ENCODE measurements at places on chromosomes 16 and 17.

DNA sequence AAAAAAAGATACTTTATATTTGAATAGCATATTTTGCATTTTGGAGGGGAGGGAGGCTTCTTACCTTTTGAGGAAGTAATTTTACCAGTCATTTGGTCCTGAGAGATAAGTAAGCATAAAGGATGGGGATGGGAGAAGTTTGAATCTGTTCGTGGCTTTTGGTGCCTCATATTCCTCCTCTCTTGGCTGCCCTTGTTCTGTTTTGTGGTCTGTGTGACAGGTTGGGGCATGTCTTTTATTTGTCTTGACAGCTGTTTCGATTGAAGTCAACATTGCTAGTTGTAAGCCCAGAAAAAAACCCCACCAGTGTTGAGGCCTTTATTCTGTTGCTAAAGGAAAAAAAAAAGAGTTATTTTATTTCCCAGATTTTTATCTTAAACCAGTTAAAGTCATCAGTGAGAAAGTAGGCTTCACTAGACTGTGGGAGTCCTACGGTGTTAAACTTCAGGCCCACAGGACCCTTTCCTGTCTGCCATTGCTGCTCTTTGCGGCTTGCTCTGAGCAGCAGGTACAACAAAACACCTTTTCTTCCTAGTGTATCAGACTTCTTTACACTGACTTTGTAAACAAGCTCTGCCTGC lies 11.4 kb downstream of the SLC7A6 start:
- DNase-seq, result no peak

DNA sequence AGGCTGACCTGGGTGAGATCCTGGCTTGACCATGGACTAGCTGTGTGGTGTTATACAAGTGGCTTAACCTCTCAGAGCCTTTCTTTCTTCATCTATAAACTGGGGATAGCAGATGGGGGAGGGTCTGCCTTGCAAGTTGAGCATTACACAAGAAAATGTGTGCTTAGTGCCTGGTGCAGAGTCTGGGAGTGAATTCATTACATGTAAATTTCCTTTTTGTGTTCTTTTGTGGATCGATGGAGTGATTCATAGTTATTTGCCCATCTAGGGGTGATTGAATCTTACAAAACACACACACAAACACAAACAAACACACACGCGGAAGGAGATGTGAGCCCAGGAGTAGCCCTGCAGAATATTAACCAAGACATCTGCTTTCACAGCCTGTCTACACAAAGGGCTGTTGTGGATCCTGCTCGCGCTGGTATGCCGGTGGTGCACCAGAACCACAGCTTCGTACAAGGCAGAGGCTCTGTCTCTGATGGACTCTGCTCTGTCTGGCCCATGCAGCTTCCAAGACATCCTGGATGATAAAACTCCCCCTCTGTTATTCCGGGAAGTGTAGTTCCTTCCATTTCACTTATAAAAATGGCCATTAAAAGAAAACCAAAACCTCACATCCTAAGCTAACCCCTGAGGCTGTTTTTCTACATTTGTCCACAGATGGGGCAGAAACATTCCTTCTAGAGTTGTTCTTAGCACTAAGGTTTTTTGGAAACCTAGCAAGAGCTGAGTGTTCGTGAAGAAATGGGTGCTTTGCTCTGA lies 86.1 kb downstream of the UTP18 start:
- no peak for DNase-seq

DNA sequence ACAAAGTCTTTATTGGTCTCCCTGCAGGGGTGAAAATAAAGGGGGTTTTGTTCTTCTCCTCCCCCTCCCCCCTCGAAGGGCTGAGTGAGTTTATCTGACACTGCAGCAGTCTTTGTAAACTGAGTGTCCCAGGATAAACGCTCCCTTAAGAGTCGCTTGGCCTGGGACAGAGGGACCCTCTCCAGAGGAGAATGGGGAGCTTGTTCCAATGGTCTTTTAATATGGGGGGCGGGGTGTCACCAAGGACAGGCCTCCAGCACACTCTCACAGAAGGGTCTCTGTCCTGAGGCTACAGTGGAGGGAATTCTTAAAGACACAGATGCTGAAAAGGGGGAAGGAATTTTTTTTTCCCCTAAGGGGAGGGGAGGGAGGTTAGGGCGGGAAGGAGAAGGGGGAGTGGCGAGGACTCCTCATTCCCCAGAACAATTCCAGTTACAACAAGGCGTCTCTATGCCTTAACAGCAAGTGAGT lies 455.5 kb downstream of the SOX9 start:
- DNase-seq, result no peak

GRCh38 chr16:64206862-64207261 lies 915.0 kb downstream of the CDH11 start:
- peak; percentile 9 for DNase-seq

DNA sequence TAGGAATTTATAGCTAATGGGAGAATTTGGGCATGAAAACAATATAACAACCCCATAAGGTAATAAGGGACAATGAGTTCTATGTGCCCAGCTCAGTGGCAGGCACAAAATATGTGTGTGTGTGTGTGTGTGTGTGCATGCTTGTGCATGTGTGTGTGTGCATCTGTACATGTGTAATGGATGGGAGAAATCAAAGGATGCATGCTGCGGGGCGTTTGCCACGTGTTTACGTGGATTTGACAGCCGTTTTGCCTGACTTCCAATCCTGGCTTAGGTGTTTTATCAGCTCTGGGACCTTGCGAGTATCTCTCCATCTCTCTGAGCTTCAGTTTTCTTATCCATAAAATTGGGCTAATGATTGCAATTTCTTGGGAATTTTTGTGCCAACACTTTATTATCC lies 108.4 kb downstream of the IRX5 start:
- DNase-seq, result no peak

DNA sequence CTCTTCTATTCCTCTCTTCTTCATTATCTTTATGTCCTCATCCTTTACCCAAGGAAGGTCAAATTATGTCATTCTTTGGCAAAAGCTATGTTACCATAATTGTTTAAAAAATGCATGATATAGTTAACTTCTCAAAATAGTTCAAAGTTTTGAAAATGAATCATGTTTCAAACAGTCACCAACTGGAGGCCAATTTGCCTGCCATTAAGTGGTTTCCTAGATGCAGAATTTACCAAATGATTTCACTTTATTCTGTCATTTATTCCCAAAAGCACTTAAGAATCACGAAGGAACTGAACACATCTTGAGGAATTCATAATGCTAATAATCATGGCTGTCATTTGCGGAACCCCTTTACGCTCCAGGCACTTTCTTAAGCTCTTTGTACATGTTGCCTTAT lies 190.9 kb upstream of the CDH11 start:
- DNase-seq, result peak; percentile 27

DNA sequence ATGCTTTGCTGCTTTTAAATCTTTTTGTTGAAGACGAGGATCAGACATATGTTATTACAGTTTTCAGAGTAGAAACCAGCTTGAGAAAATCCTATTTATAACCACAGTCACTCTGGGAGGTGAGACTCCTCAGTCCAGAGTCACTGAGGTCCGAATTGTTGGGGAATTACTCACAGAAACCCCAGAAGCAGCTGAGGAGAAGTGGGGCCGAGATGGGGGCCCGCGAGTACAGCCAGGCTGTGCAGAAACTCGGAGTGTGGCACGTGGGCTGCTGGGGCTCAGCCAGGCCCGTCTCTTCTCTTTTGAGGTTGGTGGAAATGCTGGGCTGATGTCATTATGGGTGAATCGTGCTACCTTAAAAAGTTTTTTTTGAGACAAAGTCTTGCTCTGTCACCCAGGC lies 14.4 kb upstream of the GNG13 start:
- DNase-seq, result peak; percentile 71

DNA sequence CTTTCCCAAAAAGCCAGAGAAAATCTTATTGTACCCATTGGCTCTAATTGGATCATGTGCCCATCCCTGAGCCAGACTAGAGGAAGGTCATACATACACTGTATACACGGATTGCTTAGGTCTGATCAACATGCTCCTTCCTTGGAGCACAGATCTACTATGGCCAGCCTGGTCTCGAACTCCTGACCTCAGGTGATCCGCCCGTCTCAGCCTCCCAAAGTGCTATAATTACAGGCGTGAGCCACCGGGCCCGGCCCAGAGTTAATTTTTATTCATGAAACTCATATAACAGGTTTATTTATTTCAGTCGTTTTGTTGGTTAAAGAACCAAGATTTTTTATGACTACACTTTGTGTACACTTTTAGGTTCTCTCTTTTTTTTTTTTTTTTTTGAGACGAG lies 1.2 kb upstream of the TAOK1 start:
- DNase-seq, result no peak

DNA sequence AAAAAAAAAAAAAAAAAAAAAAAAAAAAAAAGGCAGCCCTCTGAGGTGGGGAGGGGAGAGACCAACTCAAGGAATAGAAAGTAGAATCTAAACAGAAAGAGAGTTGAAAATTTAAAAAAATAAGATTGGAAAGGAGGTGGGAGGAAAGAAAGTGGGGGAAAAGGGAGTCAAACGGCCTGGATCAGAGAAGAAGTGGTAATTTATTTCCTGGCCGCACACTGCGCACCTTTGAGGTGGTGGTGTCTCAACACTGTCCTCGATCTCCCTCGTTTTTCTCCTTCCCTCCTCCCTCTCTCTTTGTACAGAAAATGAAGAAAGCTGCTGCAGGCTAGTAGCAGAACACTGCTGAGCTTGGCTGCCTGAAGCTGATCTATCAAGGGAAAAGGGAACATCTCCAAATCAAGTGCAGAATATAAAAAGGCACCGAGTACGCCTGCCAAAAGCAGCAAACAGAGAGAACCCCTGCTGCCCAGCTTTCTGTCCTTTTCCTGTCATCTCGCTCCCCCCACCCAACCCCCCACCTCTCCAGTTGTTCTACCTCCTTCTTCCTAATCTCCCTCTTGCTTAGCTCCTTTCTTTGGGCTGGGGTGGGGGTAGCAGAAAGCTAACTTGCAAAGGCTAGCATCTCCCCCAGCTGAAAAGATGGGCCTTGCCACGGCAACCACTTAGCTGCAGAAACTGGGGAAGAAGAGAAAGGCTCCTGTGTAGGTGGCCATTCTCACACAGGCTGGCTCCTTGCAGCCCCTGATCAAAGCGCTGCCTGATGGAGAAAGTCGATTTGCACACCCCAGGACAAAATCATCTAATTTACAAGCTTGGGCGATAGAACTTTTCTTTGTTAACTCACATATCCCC lies 22.5 kb downstream of the AXIN2 start:
- no peak for DNase-seq
